ENCODE measurements at places on chromosomes 2 and 18.

DNA sequence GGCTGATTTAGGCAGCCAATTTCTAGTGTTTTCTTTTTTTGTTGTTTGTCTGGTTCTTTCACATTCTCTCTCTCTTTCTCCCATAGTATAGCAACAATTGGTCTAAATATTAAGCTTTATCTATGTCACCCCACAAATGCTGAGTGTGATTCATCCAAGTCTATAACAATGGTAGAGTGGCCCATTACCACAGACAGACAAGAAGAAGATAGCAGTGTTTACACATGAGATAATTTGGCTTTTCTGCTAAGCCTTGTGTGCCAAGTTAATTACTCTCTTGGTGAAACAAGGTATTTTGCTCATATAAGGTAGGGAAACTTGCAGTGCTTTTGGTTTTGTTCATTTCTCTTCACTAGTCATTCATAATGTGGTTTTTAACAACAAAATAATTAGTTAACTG lies 166.5 kb downstream of the SLC8A1 start:
- no peak for DNase-seq

DNA sequence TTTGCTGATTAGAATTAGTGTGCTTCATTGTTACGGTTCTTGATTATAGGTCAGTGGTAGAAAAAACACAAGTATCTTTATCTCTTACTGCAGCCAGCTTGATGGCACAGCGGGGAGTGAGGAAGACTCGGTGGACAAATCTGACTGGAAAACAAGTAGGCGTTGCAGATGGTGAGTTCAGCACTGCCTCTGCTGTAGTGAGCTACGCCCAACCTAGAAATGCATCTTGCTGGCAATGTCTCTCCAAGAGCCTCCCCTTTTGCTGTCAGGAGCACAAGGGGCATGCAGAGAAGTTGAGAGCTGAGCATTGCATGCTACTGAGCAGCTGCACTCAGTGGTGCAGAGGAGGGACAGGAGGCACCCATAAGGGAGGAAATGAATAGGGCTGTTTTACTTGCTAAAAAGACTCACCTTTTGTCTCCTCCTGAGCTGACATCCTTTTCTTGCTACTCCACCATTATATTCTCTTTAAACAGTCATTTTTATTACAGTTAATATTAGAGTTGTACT lies 977.3 kb upstream of the ACVR2A start:
- no peak for DNase-seq

DNA sequence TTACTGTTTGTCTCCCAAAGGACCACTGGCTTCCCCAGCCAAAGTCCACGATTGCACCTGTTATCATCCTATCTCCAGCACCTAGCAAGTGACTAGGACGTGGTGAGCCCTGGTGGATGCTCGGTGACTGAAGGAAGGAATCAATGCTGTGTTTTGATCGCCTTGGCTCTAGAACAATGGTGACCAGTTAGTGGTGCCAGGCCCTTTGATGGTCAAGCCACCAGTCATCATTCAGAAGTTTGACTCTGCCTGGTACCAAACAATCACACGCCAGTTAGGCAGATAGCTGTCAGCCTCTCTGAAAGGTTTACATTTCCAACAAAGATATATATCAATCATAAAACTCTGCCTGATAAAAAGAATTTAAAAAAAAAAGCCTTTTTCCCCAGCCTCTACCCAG lies 244.1 kb downstream of the SH3BP4 start:
- DNase-seq, result no peak

GRCh38 chr2:195706161-195706900 lies 49.3 kb downstream of the SLC39A10 start:
- no peak for DNase-seq

GRCh38 chr18:3777122-3777521 lies 327.1 kb downstream of the TGIF1 start:
- DNase-seq, result no peak

- DNase-seq, result no peak
Measured at GRCh38 chr2:8146132-8147005, 535.5 kb upstream of the ID2 start.

DNA sequence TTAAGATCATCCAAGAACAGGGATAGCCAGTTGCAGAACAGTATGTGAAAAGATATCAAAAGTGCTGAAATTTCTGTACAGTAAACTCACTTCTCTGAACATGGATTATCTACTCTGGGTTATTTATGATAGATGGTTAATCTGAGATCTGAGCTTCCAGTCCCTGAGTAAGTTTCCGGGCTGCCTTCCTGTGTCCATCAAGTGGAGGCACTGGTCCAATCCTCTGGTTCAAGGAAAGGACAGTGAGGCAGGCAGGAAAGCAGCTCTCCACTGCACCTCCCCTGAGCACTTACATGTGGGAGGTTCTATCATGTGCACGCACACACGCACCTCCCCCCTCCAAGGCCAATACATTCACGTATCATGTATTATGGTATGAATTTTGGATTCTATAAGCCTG lies 32.5 kb downstream of the GPR45 start:
- no peak for DNase-seq

DNA sequence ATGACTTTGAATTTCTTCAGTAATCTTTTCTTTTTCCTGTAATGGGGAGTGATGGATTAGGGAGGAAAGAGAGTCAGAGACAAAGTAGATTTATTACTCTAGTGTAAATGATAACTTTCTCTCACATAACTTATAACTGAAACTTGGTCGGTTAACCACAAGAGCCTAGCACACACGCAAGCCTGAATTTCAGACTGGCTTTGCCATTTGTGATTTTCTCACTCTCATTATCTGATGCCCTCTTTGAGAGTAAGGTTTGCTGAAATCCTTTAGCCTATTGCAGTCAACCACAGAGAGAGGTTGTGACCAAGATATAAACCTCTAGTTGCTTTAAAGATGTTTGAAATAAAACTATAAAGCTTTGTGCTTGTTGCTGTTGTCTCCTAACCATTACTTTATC lies 117.9 kb upstream of the NETO1 start:
- DNase-seq, result no peak

DNA sequence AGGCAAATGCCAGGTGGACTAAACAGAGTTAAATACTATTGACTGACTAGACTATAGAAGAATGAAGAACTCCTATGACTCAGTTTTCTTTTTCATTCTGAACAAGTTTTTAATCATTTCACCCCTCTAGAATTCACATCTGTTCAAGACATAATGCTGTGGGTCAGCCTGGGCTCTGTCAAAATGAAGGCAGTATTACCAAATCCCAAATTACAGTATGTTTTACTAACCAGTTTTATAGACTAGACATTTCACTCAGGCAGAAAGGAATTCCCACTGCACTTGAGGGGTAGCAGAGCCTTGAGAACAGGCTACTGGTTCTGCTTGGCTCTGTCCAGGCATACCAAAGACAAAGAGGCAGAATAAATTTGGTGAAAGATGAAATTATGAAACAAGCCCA lies 511.7 kb downstream of the EPHA4 start:
- no peak for DNase-seq

DNA sequence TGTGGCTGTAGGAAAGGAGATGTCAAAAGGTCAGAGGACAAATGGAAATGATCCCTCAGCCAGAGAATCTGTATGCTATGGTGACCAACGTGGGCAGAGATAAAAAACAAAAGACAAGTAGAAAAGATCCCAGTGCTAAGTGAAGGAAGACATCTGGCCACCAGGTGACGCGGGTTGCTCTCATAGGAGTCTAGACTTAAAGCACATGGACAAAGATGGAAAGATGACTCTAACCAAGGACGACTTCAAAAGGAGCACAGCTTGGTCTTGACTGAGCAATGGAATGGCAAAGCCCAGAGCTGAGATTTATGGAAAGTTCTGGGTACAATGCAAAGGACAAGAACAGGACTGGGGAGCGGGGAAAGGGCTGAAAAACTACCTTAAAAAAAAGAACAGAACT lies 96.8 kb downstream of the CLIP4 start:
- no peak for DNase-seq

DNA sequence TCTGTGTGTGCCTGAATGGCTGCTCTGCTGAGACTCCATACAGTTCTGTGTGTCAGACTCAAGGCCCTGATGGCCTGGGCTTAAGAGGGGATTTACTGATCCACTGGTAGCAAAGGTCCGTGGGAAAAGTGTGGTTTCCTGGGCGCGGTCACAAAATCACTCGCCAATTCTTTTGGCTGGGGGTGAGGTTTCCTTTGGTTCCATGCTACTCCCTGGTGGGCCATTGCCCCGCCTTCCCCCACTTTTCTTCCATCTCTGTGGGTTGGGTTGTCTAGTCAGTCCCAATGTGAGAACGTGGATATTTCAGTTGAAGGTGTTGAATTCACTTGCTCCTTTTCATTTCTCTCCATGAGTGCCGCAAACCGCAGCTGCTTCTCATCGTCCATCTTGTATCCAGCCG lies 162.7 kb upstream of the NRXN1 start:
- no peak for DNase-seq

DNA sequence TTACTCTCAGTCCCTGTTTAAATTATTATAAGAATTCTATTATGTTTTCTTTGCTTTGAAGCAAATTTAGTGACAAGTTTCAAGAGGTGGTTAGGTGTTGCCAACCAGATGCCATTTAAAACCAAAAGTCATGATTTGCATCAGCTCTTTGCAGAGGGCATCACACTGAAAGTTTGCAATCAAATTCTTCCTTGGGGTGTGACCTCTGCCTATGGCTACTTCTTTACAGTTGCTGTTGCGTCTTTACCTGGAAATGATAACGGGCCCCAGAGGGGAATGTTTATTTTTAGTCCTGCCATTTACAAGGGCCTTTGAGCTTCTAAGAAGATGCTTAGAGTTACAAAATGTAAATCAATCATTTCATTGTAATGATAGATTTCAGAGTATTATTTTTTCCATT lies 561.0 kb downstream of the ARHGAP15 start:
- no peak for DNase-seq

DNA sequence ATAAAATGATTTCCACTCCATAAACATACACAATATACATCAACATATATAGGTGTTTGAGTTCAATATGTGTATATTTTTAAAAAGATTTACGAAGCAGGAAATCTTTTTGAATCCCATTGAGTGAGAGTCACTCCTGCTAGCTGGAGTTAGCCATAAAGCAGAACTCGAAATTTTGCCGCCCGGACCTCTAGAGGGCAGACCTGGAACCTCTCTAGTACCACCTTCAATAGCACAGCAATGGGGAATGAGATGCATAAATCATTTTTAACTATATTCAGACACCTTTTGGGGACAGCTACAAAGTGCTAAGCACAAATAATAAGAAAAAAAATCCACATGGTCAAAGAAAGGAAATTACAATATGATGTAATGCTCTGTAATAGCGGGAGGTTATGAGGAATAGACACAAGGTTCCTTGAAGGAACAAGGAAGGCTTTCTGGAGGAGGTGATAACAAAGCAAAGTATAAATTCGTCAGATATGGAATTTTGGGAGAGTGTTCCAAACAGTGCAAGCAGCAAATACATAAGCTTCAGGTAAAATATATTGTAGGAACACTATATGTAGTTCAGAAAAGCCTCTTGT lies 533.4 kb downstream of the ERBB4 start:
- DNase-seq, result peak; percentile 21

GRCh38 chr2:664063-664462 lies 13.1 kb downstream of the TMEM18 start:
- DNase-seq, result no peak

DNA sequence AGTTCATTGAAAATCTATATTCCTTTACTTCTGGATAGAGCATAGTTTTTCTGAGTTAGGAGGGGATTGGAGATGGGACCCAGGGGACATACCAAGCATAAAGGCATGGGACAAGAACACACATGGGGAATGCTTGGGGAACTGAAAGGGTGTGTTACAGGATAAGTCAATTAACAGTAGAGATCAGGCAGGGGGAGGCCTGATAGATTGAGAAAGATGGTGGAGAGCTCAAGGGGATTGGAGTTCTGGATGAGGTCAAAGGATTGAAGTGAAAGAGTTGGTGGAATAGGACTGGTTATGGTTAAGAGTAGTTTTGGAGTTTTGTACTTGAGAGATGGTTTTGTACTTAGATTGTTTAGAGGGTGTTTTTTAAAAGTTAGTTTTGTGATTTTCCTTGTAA lies 16.1 kb downstream of the ACSL3 start:
- DNase-seq, result no peak

DNA sequence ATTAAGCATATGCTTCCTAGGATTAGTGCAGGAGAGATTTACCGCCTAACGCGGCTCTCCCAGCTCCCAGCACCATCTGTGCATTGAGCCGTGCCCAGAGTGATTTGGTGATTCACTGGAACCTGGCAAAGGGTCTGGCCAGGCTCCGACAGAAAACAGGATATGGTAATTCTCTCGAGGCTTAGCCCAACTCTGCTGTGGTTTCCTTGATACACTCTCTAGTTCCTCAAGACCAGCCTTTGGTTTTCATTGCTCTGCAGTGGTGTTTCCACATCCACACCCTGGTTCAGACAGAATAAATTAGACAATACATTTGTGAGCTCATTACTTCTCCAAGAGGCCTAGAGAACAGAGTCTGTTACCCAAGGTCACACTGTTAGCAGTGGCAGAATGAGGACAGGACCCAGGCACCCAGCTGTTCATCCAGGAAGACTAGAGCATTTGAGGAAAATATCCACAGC lies 23.0 kb upstream of the SMAD2 start:
- DNase-seq, result peak; percentile 90

- no peak for DNase-seq
Measured at GRCh38 chr2:169845016-169845415, 17.8 kb downstream of the UBR3 start.

- DNase-seq, result no peak
Measured at GRCh38 chr2:98444436-98445176, at the start of gene INPP4A. TSS of gene INPP4A (plus strand) at chr2:98444858. CDS start at chr2:98520049, 75,191 bp downstream.

DNA sequence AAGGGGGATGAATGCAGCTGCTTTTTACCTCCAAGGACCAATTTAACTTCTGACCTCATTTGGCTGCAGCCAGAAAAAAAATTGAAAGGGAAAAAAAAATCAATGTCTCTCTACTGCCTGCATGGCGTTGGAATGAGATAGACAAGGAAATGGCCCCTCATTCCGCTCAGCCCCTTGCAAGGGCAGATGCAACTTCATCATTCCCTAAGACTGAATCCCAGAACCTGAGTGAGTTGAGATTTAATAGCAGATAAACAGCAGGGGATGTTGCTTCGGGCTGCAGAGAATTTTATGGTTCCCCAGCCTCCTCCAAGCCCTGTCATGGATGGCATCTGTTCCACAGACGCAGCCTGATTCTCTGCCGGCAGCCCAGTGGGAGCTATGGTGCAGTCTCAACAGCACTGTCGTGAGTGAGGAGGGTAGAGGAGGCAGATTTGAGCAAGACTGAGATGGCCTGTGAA lies 49.0 kb downstream of the CAPN13 start:
- no peak for DNase-seq

- DNase-seq, result peak; percentile 53
Measured at GRCh38 chr2:222671259-222672067, at the start of gene MOGAT1. TSS of gene MOGAT1 (plus strand) at chr2:222671658. CDS start at chr2:222671786, 128 bp downstream.

- no peak for DNase-seq
Measured at GRCh38 chr18:78169174-78169864, 810.3 kb upstream of the SALL3 start.

GRCh38 chr2:198763793-198764192 lies 693.9 kb downstream of the SATB2 start:
- DNase-seq, result no peak
